ENCODE measurements at places on chromosomes 3 and 15.

GRCh38 chr15:45130291-45131000 lies 652 bp downstream of the DUOX1 start:
- DNase-seq = no peak

DNA sequence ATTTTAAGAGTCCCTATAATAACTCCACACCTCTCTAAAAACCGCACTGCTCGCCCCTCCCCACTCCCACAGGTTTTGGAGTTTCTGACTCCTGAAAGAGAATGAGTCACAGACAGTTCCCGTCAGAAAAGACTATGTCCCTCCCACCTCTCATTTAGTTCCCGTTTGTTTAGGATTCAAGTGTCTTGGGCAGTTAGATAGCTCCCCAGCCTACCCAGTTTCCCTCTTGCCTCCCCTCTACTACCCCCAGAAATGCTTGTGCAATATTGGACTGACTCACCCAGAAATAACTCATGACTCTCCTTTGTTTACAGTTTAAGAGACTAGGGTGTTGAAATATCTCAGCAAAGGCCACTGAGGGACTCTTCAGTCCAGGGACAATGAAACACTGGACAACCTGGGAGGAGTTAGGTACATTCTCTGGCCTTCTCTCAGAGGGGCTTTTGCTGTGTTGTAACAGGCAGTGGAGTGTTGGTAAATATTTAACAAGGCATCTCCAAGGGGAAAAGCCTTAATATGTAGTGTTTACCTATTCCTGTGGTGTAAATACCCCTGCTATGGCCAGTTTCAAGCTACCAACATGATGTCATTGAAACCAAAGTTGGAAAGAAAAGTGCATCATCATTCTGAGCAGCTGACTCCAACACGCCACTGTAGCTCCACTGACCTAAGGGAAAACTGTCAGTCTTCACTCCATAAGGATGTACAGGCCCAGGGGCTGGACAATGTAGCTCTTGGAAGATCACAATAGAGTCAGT lies 96.1 kb upstream of the CHD2 start:
- DNase-seq = peak; percentile 70

DNA sequence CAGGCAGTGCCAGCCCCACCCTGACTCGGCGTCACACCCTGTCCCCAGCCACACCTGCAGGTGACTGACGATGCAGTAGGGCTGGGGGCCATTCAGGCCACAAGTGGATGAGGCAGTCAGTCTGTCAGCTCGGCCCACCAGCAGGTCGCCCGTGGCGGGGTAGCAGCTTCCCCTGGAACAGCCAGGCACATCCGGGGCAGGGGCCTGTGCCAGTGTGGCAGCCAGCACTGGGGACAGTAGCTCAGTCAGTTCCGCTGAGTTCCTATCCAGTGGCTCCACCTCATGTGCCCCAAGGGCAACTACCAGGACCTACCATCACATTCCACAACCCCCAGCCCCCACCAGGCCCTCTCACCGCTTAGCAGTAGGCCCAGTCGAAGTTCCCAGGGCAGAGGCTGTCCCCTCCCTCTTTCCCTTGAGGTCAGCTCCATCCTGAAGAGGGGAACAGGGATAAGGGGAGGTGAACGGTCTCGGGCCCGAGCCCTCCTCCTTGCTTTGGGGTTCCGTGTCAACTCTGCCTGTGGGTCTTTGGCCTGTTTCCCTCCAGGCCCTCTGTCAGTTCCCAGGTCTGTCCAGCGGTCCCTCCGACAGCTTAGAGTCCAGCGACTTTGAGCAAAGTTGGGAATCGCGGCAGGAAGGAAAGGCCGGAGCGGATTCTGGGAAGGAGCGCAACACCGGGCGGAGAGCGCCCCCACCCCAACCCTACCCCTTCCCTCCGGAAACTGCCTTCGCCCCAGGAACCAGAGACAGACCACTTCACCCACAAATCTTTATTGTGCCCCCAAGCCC lies at the start of gene LAMB2:
TSS of gene LAMB2 (minus strand) at position 614 of the 789 bp plus-strand sequence. CDS start at position 431, 183 bp downstream.
- no peak for DNase-seq

- DNase-seq = no peak
These were observed 501.3 kb upstream of the IL12A start for GRCh38 chr3:159487304-159487703.

DNA sequence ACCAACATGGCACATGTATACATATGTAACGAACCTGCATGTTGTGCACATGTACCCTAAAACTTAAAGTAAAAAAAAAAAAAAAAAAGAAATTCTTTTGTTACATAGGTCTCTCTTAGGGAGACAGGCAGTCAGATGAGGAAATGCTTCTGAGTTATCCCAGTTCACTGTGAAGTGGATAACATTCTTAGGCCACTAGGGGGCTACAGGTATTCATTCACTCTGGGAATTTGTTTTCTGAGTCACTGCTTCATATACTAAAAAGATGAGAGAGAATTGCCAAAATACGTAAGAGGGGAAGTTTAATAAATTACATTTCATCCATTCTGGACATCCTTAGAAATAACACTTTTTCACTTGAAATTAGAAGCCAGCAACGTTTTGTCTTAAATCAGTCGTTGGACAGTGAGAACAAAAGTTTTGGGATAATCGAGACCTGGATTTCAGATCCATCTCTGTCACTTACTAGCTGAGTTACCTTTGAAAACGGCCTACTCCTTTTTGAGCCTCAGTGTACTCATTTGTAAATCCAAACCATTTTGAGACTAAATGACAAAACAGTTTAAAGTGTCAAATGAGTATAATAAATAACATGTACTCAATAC lies 738.4 kb upstream of the ALCAM start:
- DNase-seq = no peak

DNA sequence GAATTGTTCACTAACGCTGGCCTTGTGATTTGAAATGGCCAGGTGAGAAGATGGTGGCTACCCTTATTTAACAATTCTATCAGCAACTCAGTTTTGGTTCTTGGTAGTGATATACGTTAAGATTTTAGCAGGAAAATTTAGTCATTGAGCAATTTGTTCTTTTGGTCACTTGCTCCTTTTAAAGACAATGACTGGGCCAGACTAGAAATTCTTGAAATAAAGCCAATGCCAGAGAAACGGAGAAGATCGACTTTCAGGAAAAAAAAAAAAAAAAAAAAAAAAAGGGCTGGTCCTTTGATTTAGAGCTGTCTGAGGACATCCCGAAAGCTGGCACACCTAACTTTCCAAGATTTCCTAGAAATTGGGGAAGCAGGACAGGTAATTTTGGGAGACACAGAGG lies 178.5 kb downstream of the FNDC3B start:
- DNase-seq = no peak

DNA sequence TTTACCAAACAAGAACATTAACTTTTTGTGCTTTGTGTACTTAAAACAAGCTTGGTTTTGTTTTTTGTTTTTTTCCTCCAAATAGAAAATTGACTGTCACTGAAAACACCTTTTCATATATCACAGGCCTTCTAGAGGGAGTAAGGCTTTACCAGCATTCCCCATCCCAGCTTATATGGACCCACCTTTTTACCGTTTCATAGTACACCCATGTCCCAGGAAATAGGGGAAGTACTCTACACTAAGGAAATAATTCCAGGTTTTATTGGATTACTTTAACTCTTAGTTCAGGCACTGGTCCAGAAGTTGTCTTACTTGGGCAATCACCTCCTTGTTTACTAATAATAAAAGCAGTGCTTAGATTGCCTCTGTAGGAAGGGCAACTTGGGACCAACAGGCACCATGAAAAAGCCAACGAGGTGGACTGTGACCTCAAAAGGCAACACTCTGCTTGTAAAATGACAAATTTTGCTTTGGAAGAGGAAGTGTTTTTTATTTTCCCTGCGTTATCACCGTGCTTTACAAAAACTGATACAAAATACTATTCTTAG lies 26.2 kb downstream of the HMG20A start:
- no peak for DNase-seq

Data from stimulated activated naive CD8-positive, alpha-beta T cell treated with anti-CD3 and anti-CD28 coated beads, Interleukin-15, amount 100 ng/mL, for 72 hours (primary cell).